ENCODE measurements at places on chromosomes 16 and 17.

- no peak for DNase-seq
Observed at GRCh38 chr16:18041864-18042834, 294.4 kb downstream of the NPIPA8 start.

DNA sequence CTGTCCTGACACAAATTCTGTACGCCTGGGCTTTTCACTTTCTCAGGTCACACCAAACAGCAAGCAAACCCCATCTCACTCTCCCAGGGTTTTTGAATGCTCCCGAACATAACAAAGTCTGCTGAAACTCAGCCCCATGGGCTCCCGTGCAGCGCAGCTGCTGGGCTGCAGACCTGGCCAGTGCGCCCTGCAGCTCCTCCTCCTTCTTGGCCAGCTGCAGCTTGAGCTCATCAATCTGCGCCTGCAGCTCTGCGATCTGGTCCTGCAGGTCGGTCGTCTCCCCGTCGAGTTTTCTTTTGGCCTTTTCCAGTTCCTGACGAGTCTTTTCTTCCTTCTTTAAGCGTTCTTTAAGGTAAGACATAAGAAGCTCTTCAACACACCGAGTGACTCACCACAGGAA lies 70.5 kb downstream of the NDEL1 start:
- no peak for DNase-seq

DNA sequence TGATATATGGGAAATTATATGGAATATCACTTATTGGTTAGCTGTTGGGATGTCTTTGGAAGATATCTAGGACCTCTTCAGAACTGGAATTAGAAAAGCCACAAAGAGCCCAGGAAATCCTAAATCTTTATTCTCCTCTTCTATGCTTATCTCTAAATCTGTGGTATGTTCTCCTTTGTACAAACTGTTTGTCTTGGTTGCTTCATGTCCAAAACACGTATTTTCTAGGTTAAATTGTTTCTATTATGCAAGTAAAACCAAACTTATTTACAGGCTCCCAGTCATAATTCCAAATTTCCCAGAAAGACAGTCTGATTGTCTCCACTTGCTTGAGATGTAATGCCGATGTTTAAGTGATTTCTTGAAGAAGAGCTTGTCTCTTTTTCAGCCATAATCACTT lies 650.9 kb downstream of the CDH11 start:
- DNase-seq: no peak

DNA sequence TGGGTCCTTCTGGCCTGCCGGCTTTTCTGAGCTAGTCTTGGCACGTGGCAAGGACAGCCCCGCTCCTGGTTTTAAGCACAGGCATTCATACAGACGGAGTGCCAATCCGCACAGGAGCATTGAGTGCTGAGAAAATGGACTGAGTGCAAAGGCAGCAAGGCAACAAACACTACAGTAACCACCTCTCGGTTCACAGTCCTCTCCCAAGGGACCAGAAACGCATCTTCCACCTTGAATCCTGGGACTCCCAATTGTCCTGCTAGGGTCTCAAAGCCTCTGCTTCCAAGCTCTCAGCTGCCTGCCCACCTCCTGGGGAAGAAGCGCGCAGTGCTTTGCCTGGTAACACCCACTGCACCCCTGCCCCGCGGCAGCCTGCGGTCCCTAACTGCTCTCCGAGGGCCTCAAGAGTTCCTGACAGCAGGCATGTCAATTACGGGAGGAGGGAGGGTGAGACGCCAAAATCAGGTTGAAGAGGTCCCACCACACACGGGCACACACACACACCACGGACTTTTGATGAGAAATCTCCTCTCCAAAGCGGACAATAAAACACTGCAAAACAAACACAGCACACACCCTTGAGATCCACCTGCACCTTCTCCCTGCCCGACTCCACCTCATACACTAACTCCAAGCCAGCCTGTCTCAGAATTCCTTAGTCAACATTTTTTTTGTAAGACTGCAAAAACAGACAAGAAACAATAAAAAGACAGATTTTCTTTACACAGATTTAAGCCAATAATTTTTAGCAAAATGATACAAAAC lies 15.0 kb downstream of the SLC16A3 start:
- no peak for DNase-seq

GRCh38 chr17:50283714-50284113 lies 9.4 kb downstream of the TMEM92 start:
- DNase-seq: no peak

DNA sequence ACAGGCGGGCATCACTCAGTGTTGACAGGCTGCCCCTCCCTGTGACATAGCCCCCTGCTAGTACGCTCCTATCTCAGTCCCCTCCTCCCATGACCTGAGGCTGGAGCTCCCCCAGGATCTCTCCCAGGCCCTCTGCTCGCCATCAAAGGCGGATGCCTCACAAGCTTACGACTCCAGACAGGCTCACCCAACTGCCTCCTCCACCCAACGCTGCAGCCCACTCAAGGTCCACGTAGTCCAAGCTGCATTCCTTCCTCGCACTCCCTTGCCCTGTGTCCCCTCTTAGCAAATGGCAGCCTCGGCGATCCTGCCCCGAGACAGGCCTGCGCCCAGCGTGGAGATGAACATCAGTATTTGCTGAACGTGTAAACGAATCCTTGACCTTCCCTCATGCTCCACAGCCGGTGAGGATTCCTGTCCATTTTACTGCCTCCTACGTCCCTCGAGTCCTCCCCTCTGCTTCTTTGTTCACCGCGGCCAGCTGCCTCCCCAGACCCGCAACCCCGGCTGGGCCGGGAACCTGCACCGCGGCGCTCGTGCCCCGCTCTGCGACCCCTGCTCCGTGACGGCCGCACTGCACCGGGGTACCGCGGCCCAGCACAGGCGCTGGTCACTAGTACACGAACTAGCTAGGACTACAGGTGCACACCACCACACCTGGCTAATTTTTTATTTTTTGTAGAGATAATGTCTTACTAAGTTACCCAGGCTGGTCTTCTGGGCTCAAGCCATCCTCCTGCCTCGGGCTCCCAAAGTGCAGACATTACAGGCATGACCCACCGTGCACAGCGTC lies 838 bp upstream of the TMEM97 start:
- peak; percentile 54 for DNase-seq

- peak; percentile 61 for DNase-seq
Observed at GRCh38 chr17:10033959-10034358, 128.9 kb upstream of the RCVRN start.

DNA sequence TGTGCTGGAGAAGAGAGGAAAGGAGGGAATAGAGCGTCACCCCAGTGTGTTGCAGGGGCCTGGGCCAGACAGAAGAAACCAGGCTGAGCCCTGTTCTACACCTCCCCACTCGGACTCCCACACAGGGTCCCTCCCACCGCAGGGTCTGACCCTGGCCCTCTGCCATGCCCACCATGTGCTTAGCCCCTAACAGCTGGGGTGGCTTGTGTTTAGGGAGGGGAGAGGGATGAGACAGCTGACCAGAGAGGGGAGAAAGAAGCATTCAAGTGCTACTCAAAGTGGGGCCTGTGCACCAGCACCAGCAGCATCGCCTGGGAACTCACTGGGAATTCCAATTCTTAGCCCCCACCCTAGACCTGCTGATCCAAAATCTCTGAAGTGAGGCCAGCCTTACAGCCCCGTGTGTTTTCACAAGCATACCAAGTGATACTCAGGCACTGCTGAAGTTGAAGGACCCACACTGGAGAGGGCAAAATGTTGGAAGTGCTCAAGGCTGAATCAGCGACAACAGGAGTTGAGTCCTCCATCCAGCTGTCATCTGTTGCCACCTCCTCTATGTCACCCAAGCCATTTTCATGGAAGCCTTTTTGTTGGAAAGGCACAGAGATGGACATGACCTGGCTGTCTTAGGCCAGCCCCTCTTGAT lies 47.0 kb downstream of the FZD2 start:
- no peak for DNase-seq

DNA sequence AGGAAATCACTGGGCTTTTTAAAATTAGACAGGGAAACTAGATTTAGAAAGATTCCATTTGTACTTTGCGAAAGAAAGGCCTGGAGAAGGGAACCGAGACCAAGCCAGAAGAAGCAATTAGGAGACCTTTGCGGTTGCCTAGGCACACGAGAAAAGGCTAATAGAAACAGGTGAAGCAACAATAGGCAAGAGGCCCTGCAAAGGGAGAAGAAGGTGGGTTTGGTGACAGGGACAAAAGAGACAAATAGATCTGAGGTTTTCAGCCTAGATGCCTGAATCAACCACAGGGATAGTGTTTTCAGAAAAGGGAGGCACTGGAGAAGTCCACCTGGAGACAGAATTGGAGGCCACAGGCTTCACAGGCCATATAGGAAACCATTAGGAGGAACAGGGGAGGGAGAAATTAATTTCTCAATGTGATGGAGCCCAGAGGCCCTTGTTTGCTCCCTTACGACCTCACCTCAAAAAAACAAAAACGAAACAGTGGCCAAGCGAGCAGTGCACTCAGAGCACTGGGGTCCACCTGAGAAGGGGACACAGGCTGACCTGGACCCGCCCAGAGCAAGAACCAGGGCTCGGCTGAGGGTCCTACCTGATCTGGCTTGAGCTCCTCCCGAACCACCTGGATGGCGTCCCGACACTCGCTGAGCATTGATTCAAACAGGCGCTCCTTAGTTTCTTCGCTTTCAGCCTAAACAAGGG lies 22.3 kb downstream of the SRP68 start:
- DNase-seq: no peak

DNA sequence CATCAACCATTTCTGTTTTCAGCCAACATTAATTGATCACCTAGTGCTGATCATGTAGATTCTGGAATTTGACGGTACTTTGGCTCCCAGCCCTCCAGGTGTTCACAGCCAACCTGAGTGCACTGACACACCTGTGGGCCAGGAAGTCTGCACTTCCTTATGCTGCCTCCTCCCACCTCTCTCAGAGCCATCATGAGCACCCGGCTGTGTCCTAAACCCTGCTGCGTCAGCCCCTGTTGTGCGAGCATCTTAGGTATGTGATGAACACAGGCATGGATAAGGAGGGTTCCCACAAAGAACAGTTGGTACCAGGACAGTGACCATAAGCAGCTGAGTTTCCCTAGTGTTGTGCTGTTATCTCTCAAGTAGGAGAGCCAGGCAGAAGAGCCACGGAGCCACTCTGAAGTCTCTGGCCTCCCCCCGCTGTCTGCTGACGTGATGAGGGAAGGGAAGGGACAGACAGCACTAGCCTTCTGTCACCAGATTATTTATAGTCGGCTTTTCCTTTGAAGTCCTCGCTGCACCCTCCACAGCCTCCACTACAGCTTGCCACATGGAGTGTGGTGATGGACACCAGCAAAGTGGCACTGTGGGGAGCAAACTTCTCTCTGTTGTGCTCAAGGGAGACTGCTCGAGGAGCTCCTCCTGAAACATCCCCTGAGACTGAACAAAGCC lies 162.8 kb upstream of the ANKFN1 start:
- no peak for DNase-seq

DNA sequence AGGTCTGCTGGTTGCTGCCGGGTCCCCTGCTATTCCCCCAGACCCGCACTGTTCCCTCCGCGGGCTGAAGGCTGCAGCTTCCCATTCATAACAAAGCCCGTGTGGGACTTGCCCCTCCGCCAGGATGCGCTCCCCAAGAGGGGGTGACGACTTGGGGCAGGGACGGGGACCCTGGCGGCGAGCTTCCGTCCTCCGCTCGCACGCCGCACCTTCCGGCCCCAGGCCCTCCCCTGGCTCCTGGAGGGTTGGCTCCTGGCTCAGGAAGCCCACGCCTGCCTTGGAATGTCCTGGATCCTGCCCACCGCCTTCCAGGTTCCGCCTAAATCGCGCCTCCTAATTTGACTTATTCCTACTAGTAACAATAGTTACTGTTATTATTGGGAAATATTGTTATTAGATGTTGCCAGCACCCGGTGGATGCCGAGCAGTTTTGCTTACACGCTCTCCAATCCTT lies 1.1 kb upstream of the TFAP4 start:
- peak; percentile 67 for DNase-seq

DNA sequence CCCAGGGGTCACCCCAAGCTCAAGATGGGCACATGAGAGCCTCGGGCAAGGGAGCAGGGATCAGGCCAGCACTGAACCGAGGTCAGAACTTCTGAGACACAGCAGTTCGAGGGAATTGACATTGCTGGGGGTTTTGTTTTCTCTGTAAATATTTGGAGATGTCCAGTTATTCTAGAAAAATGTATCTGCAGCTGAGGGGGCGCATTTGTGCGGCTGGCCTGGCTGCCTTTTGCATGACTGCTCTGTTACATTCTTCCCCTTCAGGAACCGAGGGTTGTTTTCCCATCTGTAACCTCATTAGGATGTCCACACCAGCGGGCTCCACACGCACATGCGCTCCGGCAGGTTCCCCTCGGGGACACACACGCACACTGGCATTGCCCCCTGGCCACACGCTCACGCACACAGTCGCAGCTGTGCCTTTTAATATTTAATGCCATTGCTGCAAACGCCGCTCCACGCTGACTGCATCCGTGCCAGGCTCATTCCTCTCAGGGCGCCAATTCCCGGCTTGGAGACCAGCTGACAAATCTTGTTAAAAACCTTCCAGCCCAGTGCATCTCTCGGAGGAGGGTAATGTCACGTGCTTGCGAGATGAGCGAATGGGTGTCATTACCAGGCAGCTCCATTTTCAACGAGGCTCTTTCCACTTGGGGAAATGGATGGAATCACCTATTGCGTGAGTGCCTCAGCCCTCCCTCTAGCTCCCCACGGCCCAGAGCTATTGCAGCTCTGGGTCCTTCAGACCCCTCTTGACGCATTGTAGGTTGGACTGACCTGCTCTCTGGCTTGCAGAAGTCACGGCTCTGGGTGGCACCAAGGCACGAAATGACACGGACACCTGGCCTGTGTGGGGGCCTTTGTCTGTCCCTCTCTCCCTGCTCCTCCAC lies 13.1 kb downstream of the CCR7 start:
- DNase-seq: no peak

- DNase-seq: no peak
Observed at GRCh38 chr16:11909653-11910545, 5.9 kb downstream of the GSPT1 start.

DNA sequence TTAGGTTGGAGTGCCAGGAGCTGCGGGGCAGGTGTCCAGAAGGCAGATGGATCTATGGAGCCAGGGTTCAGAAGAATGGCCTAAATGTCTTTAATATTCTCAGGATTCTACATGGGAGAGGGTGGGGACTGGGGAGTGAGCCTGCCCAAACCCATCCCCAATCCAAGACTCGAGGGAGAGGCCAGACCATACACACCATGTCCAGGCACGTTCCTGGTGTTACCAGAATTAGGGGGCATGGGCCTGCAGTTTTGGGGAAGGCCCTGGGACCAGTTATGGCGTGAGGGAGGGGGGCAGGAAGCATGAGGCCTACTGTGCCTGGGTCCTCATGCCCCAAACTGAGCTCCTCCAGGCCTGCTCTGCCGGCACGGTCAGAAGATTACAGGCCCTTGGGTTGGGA lies 1.9 kb downstream of the TAX1BP3 start:
- DNase-seq: no peak
